Thymus (tissue), 14 donors: ENCODE measurements at places on chromosomes 16 and 17. TPM values are rescaled to one million over a fixed set of nuclear protein-coding genes. Genes with fewer than 3 reads are reported as not detected.

- peaks cover 26% of the 10 kb centered on the region for H3K4me1 ChIP-seq
- H3K4me3 ChIP-seq, result no peak overlapping the region
- DNase-seq, result no peak
- no peak overlapping the region for H3K27ac ChIP-seq
- H3K36me3 ChIP-seq, result peaks cover 44% of the 10 kb centered on the region
Observed at GRCh38 chr17:2433696-2434095, 32.8 kb upstream of the MNT start.

Gene MYH2
- polyA plus RNA-seq, result 0.18 TPM

GRCh38 chr17:82116246-82116645, 18.2 kb upstream of the FASN start:
- no peaks in the 10 kb centered on the region for H3K27me3 ChIP-seq
- H3K4me1 ChIP-seq, result peaks cover 20% of the 10 kb centered on the region
- H3K27ac ChIP-seq, result no peak overlapping the region
- H3K36me3 ChIP-seq, result peaks cover 18% of the 10 kb centered on the region

- DNase-seq, result no peak
- no peak overlapping the region for H3K27ac ChIP-seq
- no peaks in the 10 kb centered on the region for H3K36me3 ChIP-seq
- H3K4me3 ChIP-seq, result no peak overlapping the region
Observed at GRCh38 chr16:714079-714478, 839 bp upstream of the METRN start.

GRCh38 chr16:10180042-10180770, 2.0 kb downstream of the GRIN2A start:
- peaks cover 57% of the 10 kb centered on the region for H3K27me3 ChIP-seq
- H3K4me3 ChIP-seq, result no peak overlapping the region
- no peak for DNase-seq
- no peaks in the 10 kb centered on the region for H3K36me3 ChIP-seq
- H3K4me1 ChIP-seq, result peaks cover 6% of the 10 kb centered on the region

DNA sequence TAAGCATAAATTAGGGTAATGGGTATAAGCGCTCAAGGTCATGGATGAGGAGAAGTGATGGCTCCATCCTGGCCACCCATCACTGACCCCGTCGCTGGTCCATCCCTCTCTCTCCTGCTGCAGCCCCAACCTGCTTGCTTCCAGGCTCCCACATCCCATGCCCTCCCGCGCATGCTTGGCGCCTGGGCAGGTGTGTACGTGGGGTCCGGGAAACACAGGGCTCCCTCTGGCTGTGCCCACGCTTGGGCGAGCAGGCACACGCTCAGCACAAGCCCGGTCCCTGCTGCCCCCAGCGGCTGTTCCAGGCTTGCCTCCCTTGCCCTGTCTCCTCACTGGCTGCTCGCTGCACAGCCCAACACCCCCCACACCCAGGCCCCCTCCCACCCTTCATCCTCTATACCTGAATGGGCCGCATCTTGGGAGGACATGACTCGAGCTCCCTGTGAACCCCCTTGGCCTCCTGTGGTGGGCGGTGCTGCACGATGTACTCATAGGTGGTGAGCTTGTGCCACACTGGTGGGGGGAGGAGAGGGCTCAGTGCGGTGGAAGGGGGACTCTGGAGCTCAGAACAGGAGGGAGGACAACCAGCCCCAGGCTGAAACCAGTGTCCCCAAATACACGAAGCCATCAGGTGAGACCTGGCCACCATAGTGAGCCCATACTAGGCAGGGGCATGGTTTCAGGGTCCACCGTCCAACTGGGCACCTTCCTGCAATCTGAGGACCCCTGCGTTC, 4.7 kb upstream of the TPPP3 start:
- H3K4me1 ChIP-seq, result peaks cover 15% of the 10 kb centered on the region
- H3K36me3 ChIP-seq, result no peaks in the 10 kb centered on the region
- H3K27ac ChIP-seq, result no peak overlapping the region

DNA sequence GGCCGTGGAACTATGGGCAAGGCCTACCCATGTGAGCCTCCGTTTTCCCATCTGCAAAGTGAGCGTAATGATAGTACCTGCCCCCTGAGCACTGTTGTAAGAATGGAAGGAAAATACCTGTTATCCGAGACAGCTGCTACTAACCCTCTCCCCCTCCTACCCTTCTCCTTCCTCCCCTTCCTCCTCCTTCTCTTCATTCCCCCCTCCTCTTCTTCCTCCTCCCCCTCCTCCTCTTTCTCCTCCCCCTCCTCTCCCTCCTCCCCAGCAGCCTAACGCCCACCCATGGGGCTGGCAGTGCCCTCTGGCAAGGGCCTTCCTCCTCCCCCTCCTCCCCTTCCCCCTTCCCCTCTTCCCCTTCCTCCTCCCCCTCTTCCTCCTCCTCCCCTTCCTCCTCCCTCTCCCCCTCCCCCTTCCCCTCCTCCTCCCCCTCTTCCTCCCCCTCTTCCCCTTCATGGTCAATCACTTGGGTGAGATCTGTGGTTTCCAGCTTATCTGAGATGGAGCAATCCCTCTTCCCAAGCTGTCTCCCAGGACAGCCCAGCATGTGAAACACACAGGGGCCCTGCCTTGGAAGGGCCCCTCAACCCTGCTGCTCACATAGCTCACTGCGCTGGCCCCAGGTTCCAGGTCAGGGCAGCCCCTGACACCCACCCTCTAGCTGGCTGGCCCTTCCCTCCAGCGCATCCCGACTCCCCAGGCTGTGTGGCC, 6.4 kb downstream of the ZFPM1 start:
- no peak for DNase-seq
- peaks cover 27% of the 10 kb centered on the region for H3K4me1 ChIP-seq
- H3K27ac ChIP-seq, result no peak overlapping the region

- no peak overlapping the region for H3K27ac ChIP-seq
- no peaks in the 10 kb centered on the region for H3K4me1 ChIP-seq
- DNase-seq, result no peak
- no peaks in the 10 kb centered on the region for H3K36me3 ChIP-seq
- no peaks in the 10 kb centered on the region for H3K27me3 ChIP-seq
Observed at GRCh38 chr17:69969897-69970296, 105.1 kb upstream of the KCNJ16 start.

Gene NPIPB2
- polyA plus RNA-seq, result 19.4 TPM

GRCh38 chr17:39462631-39463375, 1.5 kb downstream of the CDK12 start:
- peaks cover 10% of the 10 kb centered on the region for H3K4me1 ChIP-seq
- H3K27me3 ChIP-seq, result no peaks in the 10 kb centered on the region
- H3K27ac ChIP-seq, result no peak overlapping the region
- H3K36me3 ChIP-seq, result no peaks in the 10 kb centered on the region
- DNase-seq, result no peak

Gene KRT39
- polyA plus RNA-seq, result 0.23 TPM

GRCh38 chr17:29771546-29771945, 148.8 kb upstream of the CORO6 start:
- H3K4me3 ChIP-seq, result no peak overlapping the region
- H3K27me3 ChIP-seq, result no peaks in the 10 kb centered on the region
- H3K27ac ChIP-seq, result no peak overlapping the region
- no peaks in the 10 kb centered on the region for H3K4me1 ChIP-seq
- no peak for DNase-seq

- H3K4me1 ChIP-seq, result peaks cover 2% of the 10 kb centered on the region
- H3K36me3 ChIP-seq, result no peaks in the 10 kb centered on the region
- no peaks in the 10 kb centered on the region for H3K27me3 ChIP-seq
- no peak for DNase-seq
Observed at GRCh38 chr16:80007231-80007630, 406.7 kb upstream of the MAF start.

GRCh38 chr16:16018705-16019104, 69.3 kb downstream of the ABCC1 start:
- peaks cover 62% of the 10 kb centered on the region for H3K36me3 ChIP-seq
- no peak for DNase-seq
- no peak overlapping the region for H3K4me3 ChIP-seq
- no peak overlapping the region for H3K27ac ChIP-seq
- H3K4me1 ChIP-seq, result peaks cover 8% of the 10 kb centered on the region

DNA sequence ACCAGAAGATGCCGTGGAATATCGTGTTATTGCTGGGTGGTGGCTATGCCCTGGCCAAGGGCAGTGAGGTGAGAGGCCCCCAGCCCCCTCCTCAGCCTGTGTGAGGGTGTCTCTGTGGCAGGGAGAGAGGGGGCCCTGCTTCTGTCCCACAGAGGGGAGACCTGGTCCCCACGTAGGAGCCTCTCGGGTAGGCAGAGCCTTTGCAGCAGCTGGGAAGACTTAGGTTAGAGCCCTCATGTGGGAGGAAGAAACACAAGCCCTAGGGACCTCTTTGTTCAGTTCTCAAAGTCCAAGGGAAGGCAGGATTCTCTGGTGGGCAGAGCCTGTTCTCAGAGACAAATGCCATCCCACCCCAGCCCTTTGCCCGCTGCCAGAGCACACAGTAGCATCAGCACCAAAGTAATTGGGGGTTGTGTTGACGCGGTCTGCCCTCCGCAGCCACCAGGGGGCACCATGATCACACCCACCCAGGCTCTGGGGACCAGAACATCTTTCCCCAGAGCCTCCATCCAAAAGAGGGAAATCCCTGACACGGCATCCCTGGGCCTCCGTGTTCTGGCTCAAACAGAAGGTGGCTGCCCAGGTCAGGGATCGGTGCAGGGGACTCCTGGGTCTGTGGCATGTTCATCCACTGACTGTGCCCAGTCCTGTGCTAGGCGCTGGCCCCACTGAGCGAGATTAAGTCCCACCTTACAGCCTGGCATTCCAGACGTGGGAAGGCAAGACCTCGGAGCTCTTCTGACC, 11.5 kb upstream of the FOXN1 start:
- H3K27me3 ChIP-seq, result peaks cover 2% of the 10 kb centered on the region
- H3K4me3 ChIP-seq, result no peak overlapping the region
- no peaks in the 10 kb centered on the region for H3K4me1 ChIP-seq
- H3K36me3 ChIP-seq, result no peaks in the 10 kb centered on the region

Gene SPOP
- polyA plus RNA-seq, result 54.7 TPM

DNA sequence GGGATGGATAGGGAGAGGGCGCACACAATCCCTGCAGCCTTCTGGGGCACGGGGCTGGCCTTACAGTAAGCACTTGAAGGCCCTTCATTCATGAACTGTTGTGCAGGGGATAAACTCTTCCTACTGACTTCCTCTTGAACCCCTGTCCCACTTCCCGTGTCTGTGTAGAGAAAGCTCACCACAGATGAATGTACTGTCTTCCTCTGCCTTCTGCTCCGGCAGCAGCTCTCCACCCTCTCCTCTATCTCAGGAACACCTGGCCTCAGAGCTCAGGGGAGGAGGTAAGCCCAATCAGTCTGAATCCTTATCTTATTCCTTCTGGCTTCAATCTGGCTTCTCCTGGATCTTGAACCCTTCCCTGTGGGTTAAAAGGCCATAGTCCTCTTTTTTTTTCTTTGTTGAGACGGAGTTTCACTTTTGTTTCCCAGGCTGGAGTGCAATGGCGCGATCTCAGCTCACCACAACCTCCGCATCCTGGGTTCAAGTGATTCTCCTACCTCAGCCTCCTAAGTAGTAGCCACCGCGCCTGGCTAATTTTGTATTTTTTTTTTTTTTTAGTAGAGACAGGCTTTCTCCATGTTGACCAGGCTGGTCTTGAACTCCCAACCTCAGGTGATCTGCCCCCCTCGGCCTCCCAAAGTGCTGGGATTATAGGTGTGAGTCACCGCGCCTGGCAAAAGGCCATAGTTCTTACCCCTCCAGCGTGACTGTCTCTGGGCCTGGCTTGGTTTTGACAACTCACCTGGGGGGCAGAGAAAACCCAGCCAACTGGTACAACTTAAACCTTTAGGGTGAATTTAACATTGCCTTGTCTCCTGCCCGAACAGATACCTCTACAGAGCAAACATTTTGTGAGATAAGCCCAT, 7.2 kb upstream of the SLC52A1 start:
- H3K27ac ChIP-seq, result peak overlapping the region; percentile 58
- no peak for DNase-seq

- H3K36me3 ChIP-seq, result peaks cover 2% of the 10 kb centered on the region
- no peak overlapping the region for H3K4me3 ChIP-seq
- no peak overlapping the region for H3K27ac ChIP-seq
- H3K4me1 ChIP-seq, result no peaks in the 10 kb centered on the region
- no peaks in the 10 kb centered on the region for H3K27me3 ChIP-seq
- no peak for DNase-seq
Observed at GRCh38 chr16:12158428-12158827, 181.9 kb downstream of the SNX29 start.

Gene ITGAX
- 15.5 TPM for polyA plus RNA-seq

Gene IRX5
- polyA plus RNA-seq, result 0.87 TPM

- H3K4me3 ChIP-seq, result no peak overlapping the region
- peaks cover 71% of the 10 kb centered on the region for H3K4me1 ChIP-seq
- H3K27me3 ChIP-seq, result no peaks in the 10 kb centered on the region
- H3K36me3 ChIP-seq, result peaks cover 62% of the 10 kb centered on the region
Observed at GRCh38 chr16:85617948-85618347, 4.8 kb downstream of the GSE1 start.

- H3K27me3 ChIP-seq, result no peaks in the 10 kb centered on the region
- DNase-seq, result no peak
- H3K4me3 ChIP-seq, result no peak overlapping the region
- no peak overlapping the region for H3K27ac ChIP-seq
Observed at GRCh38 chr17:66752411-66752810, 82.5 kb upstream of the CACNG5 start.
